Stimulated activated CD8-positive, alpha-beta memory T cell treated with anti-CD3 and anti-CD28 coated beads, Interleukin-4, amount 100 ng/mL, for 48 hours (primary cell): ENCODE measurements at places on chromosomes 7 and 10.

- DNase-seq = no peak
Measured at GRCh38 chr7:37665352-37666022, 18.1 kb upstream of the GPR141 start.

- DNase-seq = no peak
Measured at GRCh38 chr7:148260599-148260998, 330.0 kb upstream of the C7orf33 start.

DNA sequence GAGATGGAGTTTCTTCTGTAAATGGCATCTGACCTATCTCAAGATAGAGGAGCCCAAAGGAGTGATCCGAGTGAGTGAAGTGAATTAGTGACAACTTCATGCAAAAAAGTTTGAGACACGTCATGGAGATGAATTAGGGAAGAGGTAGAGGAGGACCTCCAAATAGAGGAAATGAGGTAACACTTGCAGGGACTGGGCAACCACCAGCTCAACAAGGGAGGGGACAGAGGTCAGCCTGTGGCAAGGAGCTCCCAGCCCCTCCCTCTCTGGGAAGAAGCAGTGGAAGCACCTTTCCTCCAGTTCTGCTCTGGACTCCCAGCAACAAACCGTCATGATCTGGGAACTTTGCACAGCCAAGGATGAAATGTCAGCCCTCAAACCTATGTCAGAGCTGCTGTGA lies 83.5 kb upstream of the IKZF1 start:
- no peak for DNase-seq

GRCh38 chr7:113099284-113099919 lies 12.8 kb upstream of the GPR85 start:
- no peak for DNase-seq

- DNase-seq = no peak
Measured at GRCh38 chr10:32263300-32263699, 83.7 kb downstream of the EPC1 start.

DNA sequence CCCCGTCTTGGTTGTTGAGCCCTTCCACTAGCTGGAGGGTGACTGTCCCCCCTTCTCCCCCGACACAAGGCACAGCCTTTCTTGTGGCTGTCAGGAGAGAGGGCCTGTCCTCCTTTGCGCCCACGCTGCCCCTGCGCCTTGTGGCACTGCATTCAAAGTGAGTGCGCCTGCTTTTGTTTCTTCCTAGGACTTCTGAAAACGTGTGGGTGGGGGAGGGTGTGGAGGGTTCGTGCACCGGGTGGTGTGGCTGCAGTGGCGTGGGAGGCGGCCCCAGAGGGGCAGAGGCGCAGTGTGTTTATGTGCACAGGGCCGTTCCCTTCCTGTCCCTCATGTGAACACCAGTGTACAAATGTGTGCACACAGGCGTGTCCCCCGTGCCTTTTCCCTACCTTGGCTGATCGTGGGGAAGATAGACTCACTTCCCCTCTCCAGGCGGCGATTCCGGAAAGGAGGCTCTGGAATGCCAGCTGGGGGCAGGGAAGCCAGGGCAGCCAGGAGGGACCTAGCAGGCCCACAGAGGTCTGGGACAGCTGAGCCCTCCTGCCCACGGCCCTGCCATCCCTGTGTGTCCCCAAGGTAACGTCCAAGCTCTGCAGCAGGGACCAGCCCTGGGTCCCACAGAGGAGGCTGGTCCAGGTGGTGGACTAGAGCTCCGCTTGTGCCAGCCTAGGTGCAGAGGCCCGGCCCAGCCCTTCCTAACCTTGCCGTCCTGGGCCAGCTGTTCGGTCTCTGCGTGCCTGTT lies 88.8 kb downstream of the LHPP start:
- no peak for DNase-seq

GRCh38 chr10:44323838-44324237 lies 61.1 kb downstream of the CXCL12 start:
- DNase-seq = no peak

- no peak for DNase-seq
Measured at GRCh38 chr7:2157473-2158279, 75.1 kb downstream of the MAD1L1 start.

DNA sequence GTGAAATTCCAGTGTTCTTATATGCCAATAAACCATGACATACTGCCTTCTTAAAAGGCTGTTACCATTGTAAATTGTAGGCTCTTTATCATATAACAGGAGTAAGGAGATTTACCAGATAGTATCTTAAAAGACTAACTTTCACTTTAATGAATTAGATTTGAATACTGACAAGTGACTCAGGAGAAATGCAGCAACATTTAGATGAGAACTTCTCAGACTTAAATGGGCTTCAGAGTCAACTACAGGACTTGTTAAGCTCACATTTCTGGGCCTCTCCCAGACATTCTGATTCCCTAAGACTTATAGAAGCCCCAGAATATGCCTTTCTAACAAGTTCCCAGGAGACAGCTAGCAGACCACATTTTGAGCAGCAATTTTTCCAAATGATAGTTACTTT lies 466.3 kb downstream of the ARL4A start:
- no peak for DNase-seq

DNA sequence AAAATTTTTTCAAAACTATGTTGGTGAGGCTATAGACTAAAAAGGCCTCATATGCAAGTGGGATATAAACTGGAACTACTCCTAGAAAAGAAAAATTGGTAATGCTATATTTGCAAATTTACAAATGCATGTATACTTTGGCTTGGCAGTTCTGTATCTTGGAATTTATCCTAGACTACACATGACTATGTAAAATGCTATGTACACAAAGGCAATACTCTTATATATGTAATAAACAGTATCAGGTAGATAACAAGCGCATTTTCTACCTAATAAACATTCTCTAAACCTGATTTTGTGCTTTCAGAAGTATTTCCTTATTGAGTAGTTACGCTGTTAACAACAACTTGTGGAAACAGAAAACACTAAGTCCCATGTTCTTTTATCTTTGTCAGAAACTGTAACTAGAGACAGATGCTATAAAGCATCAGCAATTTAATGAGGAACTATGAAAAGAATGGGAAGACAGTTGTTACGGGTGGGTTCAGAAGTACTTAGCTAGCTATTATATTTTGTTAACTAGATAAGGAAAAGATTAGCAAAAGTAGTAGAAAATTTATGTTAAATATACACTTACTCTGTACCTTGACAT lies 107.8 kb downstream of the ARHGAP12 start:
- no peak for DNase-seq

- DNase-seq = peak; percentile 83
Measured at GRCh38 chr10:7121154-7121797, 289.6 kb downstream of the SFMBT2 start.

DNA sequence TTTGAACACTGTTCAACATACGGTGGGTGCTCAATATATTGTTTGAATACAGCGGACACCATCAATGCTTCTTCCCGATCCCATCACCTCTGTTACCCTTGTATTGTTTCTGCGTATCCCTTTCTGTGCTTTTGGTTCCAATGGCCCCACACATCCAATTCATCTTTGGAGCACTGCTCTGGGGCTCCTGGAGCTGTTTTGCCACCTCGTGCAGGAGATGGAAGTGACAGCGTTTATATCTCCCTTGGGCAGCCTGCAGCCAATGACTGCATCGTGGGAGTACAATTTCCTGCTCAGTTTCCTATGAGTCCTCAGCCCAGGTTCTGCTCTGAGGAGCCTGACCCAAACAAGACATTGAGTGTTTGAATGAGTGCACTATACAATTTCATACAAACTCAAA lies 50.2 kb upstream of the PIK3CG start:
- no peak for DNase-seq

- DNase-seq = no peak
Measured at GRCh38 chr7:152108359-152108758, 82.9 kb downstream of the GALNT11 start.
